ENCODE measurements at places on chromosomes 2 and 18.

GRCh38 chr2:88167740-88168139, 2.4 kb upstream of the THNSL2 start:
- DNase-seq, result no peak
- no peaks in the 10 kb centered on the region for H3K36me3 ChIP-seq
- no peaks in the 10 kb centered on the region for H3K4me1 ChIP-seq
- no peak overlapping the region for H3K4me3 ChIP-seq

DNA sequence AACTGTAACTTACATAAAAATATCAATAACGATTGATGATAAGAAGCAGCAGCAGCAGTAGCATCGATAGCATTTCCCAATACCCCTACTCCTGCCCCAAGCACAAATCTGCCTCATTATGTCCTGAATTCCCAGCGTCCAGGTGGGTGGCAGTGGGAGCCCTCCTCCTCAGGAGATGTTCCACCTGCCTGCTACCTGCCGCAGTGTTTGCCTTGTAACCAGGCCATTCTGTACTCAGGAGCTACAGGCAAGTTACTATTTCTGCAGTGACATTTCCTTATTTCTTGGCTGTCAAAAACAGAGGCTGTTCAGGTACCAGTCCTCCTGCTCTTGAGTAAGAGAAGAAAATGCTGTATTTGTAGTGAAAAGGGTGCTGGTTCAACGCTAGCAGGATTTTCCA, 236.4 kb downstream of the CNTNAP5 start:
- H3K27me3 ChIP-seq, result no peaks in the 10 kb centered on the region
- H3K4me3 ChIP-seq, result no peak overlapping the region
- H3K4me1 ChIP-seq, result no peaks in the 10 kb centered on the region
- no peak overlapping the region for H3K27ac ChIP-seq

GRCh38 chr2:164954954-164955701, at the start of gene SLC38A11:
TSS of gene SLC38A11 (minus strand) at chr2:164955525. CDS start at chr2:164955247, 278 bp downstream.
- H3K4me1 ChIP-seq, result peaks cover 2% of the 10 kb centered on the region
- H3K4me3 ChIP-seq, result no peak within 1 kb of the TSS
- no peaks in the 10 kb centered on the region for H3K27me3 ChIP-seq
- H3K27ac ChIP-seq, result no peak within 1 kb of the TSS
- no peak for DNase-seq

DNA sequence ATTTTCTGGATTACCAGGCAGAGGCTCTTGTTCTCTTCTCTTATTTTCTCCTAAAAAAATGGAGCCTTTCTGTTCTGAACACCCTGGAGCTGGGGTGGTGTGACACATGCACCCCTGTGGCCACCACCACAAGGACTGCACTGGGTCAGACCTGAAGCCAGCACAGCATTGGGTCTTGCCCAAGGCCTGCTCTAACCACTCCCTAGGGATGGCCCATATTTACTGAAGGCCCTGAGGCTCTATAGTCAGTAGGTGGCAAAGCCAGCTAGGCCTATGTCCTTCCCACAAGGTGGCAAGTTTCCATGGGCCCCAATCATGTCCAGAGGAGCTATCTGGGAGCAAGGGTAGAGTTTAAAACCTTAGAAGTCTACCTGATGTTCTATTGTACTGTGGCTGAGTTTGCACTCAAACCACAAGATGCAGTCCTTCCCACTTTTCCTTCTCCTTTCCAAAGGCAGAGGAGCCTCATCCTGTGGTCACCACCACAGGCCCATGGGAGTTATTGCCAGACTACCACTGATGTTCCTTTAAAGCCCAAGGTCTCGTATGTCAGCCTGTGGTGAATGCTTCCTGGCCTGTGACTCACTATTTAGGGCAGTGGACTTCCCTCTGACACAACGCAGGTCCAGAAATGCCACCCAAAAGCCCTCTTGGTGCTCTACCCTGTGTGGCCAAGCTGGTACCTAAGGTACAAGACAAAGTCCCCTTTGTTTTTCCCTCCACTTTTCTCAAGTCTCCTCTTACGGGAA, 15.0 kb upstream of the FMNL2 start:
- no peaks in the 10 kb centered on the region for H3K36me3 ChIP-seq
- H3K27me3 ChIP-seq, result no peaks in the 10 kb centered on the region
- DNase-seq, result no peak
- H3K27ac ChIP-seq, result no peak overlapping the region
- H3K4me1 ChIP-seq, result no peaks in the 10 kb centered on the region
- H3K4me3 ChIP-seq, result no peak overlapping the region

GRCh38 chr2:172096626-172097547, 5.8 kb downstream of the DLX2 start:
- H3K27me3 ChIP-seq, result no peaks in the 10 kb centered on the region
- H3K27ac ChIP-seq, result peak overlapping the region; percentile 94
- H3K4me1 ChIP-seq, result peaks cover 34% of the 10 kb centered on the region
- peak overlapping the region; percentile 42 for H3K4me3 ChIP-seq

DNA sequence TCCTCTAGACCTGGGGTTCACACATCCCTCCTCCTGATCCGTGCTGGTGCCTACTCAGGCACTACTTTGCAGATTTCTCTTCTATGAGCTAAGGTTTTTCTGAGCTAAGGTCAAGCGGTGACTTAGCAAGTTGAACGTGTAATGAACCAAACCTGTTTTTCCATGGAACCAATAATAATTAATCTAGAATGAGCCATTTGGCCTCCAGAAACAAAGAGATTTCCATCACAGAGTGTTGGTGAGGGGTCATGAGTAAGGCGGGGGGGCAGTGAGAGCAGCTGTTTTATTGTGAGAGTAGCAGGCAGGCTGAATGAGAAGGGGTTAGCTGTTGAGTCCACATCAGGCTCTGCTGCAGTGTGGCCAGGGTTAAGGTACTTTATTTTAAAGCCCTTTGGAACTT, 112.0 kb upstream of the FOSL2 start:
- no peak overlapping the region for H3K27ac ChIP-seq
- H3K27me3 ChIP-seq, result no peaks in the 10 kb centered on the region
- no peaks in the 10 kb centered on the region for H3K36me3 ChIP-seq
- no peak overlapping the region for H3K4me3 ChIP-seq
- H3K4me1 ChIP-seq, result peaks cover 26% of the 10 kb centered on the region

DNA sequence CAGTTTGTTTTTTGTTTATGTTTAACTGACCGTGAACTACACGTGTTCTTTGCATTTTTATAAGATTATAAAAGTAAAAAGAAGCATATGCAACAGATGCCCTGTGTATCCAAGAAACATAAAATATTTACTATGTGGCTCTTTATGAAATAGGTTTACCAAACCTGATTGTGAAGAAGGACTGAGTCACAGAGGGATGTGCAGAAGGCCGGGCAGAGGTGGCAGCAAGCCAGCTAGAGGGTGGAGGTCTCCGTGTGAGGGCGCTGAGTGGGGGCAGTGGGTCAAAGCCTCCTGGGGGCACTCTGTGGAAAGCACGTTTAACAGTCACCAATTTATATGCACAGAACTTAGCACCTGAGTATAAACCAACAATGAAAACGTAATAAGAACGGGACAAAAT, 97.2 kb downstream of the TMEM18 start:
- no peaks in the 10 kb centered on the region for H3K4me1 ChIP-seq
- no peak overlapping the region for H3K27ac ChIP-seq
- no peaks in the 10 kb centered on the region for H3K27me3 ChIP-seq
- no peak for DNase-seq

DNA sequence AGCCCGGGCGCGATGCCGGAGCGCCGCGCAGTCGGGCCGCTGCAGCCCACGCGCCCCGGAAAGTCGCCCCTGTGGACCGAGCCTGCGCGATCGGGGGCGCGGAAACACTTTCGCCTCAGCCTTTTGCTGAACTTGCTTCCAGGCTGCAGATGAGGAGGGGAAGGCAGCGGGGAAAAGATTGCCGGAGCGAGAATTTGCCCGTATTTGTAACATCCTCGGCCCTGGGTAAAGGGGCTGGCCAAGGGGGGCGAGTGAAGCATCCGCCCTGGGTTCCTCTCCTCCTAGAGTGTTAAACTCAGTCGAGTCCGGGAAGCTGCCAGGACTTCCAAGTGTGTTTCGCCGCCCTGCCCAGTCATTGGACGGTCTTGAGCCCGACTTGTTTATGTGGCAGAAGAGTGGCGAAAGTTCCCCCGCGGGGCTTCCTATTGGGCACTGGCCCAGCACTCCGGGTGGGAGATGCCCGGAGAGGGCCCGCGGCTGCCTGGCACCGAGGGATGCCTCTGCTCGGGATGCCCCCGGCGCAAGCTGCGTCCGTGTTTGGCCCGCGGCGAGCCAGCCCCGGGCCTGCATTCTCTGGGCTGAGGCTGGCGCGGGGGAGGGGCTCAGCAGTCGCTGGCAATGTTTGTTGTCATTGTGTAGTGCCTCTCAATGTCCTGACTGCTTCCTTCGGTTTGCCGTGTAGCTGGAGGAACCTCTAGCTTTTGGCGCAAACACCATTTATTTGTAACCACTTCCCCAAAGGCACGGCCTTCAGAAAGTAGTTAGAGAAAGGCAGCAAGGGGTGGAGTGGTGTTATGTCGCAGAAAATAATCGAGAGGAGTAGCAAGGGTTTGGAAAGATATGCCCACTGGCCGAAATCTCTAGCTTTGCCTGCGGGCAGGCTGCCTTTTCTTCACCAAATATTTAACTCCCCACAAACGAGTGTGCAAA, 1.1 kb downstream of the CYBRD1 start:
- peak; percentile 70 for DNase-seq
- peak overlapping the region; percentile 35 for H3K27ac ChIP-seq
- peaks cover 8% of the 10 kb centered on the region for H3K4me1 ChIP-seq
- peak overlapping the region; percentile 46 for H3K4me3 ChIP-seq
- no peaks in the 10 kb centered on the region for H3K27me3 ChIP-seq

DNA sequence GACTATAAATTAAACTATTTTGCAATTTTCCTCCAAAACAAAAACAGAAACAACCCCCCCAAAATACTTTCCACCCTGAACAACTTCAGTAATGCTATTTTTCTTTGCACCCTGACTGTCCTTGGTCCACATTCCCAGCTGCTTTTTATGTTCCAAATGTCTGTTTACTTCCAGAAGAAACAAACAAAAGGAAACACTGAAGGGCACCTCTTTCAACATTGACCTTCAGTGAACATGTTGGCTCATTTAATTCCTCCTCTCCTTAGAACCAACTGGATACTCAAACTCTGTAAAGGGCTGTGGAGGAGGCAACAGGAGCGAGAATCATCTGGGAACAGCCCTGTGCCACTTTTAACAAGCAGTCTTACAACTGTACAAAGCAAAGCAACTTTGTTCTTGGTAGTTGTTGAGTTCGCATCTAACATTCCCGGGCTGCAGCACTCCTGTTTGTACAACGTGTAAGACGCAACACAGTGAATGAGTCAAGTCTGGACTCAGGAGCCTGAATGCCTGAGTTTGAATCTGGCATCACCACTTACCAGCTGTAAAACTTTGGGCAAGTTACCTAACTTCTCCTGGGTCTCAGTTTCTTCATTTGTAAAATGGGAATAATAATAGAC, 111.4 kb upstream of the GATA6 start:
- DNase-seq, result no peak
- H3K4me1 ChIP-seq, result no peaks in the 10 kb centered on the region
- H3K27ac ChIP-seq, result no peak overlapping the region
- H3K27me3 ChIP-seq, result no peaks in the 10 kb centered on the region
- no peaks in the 10 kb centered on the region for H3K36me3 ChIP-seq

DNA sequence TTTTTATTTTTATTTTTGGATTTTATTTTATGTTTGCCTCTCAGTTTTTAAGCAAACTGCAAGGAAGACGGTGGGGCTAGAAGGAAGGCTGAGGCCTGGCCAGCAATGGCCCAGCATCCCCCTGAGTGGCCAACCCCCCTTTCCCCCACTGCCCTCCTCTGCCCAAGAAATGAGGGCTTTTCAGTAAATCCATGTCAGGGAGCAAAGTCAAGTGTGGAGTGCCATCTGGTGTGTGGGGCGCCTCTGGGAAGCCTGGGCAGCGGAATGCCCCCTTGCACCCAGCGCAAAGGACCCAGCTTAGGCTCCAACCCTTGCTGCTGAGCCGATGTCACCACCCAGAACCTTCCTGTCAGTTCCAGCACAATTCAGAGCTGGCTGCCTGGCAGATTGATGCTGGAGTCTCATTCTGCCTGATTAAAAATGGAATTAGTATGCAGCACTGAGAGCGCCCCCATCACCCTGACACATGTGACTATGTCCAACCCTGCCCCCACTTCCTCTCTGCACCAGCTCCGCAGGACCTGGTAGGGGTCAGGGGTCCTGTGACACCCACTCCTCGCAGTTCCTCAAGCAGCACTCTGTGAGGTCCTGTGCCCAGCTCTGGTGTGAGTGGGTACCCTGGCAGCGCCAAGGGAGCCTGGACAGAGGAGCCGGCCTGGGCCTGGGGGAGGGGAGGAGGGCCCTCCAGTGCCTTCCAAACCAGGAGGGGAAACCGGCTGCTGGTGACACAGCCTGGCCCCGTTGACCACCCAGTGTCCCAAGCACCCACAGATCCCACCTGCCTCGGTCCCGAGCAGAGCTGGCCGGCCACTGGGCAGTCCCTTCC, 9.2 kb upstream of the ALPP start:
- DNase-seq, result peak; percentile 35
- no peaks in the 10 kb centered on the region for H3K36me3 ChIP-seq
- no peak overlapping the region for H3K4me3 ChIP-seq
- no peaks in the 10 kb centered on the region for H3K4me1 ChIP-seq
- no peak overlapping the region for H3K27ac ChIP-seq
- no peaks in the 10 kb centered on the region for H3K27me3 ChIP-seq

- no peak for DNase-seq
- no peaks in the 10 kb centered on the region for H3K27me3 ChIP-seq
- H3K27ac ChIP-seq, result no peak overlapping the region
- no peak overlapping the region for H3K4me3 ChIP-seq
- H3K4me1 ChIP-seq, result no peaks in the 10 kb centered on the region
Measured at GRCh38 chr2:82494739-82495138, 1964.3 kb downstream of the SUCLG1 start.

DNA sequence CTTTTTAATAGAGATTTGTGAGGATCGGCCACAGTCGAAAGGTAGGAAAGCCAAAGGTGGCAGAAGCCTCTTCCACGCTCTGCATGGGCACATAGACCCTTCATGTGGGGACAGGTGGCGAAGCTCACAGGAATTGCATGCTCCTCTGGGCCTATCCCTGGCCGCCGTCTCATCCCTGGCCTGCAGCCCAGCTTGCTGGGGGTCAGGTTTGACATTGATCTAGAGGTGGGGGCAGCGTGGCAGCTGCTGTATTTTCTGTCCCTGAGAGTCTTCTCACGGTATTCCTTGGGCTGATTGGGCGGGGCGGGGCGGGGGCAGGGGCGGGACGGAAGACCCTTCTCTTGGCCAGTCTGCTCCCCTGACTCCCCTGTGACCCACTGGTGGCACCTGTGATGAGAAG, 48.9 kb downstream of the STK25 start:
- H3K36me3 ChIP-seq, result no peaks in the 10 kb centered on the region
- H3K4me3 ChIP-seq, result no peak overlapping the region
- H3K27me3 ChIP-seq, result no peaks in the 10 kb centered on the region
- no peaks in the 10 kb centered on the region for H3K4me1 ChIP-seq

All from RWPE2 (cell line).